ENCODE measurements at places on chromosomes 1 and 21.

DNA sequence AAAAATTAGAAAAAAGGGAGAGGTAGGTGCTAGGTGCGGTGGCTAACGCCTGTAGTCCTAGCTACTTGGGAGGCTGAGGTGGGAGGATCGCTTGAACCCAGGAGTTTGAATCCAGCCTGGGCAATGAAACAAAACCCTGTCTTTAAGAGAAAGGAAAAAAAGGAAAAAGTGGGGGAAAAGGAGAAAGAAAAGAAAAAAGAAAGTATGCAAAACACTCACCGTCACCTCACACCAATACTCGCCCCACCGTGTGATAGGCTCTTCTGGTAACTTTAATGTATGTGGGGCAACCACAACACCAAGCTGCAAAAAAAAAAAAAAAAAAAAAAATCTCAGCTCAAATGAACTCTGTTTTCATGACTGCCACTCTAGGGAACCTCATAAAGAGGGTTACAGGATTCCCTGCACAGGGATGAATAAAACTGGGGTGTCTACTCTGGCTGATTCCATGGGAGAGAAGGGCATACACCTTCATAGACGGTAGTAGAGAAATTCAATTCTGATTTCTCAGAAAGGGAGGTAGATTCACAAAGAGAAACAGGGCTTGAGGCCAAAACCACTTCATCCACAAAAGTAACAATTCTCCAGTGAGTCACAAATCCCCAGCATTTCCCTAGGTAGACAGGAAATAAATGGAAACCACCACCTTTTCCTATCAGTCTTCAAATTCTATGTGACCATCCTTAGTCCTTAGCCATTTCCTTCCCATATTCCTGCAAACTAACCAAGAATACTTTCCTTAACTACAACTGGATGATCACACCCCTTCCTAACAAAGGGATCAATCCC, 2.5 kb downstream of the MRPL9 start:
- DNase-seq: no peak

- DNase-seq: no peak
Observed at GRCh38 chr21:36223451-36223850, 66.8 kb downstream of the DOP1B start.

GRCh38 chr1:112563341-112563740, 54.6 kb downstream of the WNT2B start:
- no peak for DNase-seq

GRCh38 chr1:243354511-243355153, 98.8 kb downstream of the SDCCAG8 start:
- DNase-seq: no peak

GRCh38 chr1:6545276-6546112, 8.8 kb downstream of the NOL9 start:
- DNase-seq: no peak

- peak; percentile 19 for DNase-seq
Observed at GRCh38 chr1:158121604-158122254, 59.0 kb upstream of the CD1D start.

DNA sequence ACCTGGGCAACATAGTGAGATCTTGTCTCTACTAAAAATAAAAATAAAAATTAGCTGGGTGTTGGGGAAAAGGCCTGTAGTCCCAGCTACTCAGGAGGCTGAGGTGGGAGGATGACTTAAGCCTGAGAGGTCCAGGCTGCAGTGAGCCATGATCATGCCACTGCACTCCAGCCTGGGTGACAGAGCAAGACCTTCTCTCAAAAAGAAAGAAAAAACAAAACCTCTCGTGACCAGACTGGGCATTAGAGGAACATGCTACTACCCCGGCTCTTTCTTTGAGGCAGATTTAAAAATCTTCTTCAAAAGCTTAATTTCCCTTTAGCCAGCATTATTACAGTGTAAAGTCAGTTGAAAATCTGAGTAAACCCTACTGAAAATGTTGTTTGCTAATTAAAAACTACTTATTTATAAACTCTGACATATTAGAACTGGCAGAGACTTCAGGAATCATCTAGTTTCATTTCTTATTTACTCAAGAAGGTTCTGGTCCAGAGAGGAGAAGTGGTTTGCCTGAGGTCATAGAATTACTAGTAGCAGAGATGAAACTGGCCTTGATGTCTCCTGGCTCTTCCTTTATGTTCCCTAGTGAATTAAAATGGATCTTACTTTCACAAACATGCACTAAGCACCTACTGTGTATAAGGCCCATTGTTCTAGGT, 11.6 kb upstream of the ELAVL4 start:
- DNase-seq: no peak

DNA sequence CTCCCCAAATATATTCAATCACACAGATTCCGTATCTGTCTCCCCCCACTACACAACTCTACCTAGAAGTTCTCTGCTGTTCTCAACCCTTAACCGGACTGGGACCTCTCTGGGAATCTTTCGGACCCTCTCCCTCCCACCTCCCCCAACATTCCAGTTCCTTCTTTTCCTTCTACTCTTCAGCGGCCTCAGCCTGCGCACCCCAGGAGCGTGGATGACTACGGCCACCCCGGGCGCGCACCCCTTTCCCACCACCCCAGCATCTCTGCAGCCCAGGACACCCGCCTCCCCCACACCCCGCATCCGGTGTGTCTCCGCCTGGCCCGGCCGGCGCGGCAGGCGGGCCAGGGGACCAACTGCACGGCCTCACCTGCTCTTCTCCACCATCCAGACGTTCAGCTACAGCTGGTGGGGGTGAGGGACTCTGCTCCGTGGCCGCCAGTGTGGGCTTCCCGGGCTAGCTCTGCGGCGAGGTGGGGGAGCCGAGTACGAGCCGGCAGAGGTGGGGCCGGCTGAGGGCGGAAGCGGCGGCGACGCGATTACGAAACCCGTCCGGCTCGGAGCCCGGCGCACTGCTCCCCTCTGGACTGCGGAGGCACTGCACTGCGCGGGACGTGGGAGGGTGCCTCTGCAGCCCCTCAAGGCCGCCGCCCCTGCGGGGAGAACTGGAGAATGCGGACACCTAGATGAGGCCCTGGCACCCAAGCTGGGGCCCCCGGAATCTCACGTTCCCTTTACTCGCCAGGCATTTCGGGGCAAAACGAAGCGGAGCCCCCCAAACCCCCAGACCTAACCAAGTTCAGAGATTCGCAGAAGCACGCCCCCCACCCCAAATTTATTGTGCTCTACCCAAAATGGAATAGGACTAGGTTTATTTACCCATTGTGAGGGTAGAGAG, at the start of gene CDC42SE1:
Gene CDC42SE1, minus strand, starts transcription at position 514 of the 898 bp plus-strand sequence. CDS start 3,892 bp downstream, outside the sequence.
- DNase-seq: peak; percentile 91

- no peak for DNase-seq
Observed at GRCh38 chr1:227854189-227854588, 38.7 kb downstream of the PRSS38 start.

DNA sequence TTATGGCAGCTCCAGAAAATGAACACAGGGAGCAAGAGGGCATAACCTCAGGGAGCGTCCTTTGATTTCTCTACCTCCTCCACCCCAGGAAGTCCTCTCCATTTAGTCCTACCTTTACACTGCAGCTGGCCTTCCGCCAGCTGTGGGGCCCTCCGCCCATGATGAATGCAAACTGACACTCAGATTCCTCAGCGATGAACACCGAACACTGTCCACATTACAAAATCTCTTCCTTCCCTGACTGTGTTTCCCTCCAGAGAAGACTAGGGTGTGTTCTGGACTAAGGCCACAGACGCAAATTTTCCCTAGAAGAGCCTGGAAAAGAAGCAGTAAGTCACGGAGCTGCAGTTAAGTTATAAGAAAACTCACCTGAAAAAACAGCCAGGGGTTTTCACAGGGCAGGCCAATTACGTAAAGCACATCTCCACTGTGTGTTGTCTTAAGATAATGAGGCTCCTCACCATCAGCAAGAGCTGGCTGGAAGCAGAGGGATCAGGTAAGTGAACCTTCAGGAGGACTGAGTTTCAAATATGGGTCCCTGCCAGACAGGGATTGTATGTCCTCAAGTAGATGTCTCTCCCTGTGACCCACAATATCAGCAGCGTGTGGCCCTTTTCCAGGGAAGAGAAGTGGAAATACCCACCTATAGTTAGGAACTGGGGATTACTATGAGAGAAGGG, 46.3 kb upstream of the ATP1B1 start:
- no peak for DNase-seq

- no peak for DNase-seq
Observed at GRCh38 chr1:220347654-220348175, 75.5 kb upstream of the RAB3GAP2 start.

DNA sequence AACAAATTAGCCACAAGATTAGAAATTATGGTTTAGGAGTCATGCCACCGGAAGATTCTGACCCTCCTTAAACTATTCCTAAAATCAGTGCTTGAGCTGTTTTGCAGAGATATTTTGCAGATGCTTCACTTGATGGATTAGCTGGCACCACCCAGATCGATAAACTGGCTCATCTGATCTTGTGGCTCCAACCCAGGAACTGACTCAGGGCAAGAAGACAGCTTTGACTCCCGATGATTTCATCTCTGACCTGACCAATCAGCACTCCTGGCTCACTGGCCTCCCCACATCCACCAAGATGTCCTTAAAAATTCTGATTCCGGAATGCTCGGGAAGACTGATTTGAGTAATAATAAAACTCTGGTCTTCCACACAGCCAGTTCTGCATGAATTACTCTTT, 221.6 kb downstream of the RHOU start:
- no peak for DNase-seq

DNA sequence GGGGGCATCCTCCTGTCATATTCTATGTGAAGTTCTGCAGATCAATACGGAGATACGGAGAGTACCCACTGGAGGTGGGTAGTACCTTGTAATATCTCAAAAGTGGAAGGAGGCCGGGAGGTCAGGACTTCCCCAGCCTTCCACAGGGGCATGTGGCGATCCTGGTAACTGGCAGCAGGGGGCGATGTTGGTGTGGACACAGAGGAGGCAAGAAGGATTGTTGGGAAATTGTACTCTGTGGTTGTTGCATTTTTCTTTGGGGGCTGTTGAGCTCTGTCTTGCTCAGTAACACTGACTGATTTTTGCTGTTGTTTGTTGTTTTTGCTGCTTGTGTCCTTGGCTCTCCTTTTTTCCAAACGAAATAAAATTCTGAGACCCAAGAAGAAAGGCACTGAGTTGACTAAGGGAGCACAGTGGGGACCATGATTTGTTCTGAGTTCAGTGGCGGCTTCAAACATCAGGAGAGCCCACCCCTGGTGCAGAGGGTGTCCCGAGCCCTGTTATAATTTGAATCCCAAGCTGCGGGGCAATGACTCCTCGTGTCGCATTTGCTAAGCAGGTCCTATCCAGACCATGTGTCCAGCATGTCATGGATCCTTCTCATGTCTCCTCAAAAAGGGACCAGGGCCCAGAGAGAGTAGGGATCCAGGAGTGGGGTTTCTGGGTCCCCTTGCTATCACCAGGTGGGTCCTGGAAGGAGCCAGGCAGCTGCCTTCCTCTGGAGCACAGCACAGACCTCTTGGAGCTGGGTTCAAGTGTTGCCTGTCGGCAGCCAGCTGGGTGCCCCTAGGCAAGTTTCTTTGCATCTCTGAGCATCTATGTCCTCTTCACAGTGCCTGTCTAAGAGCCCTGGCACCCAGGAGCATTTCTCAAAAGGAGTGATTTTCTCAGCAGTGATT, 22.8 kb downstream of the LHX4 start:
- peak; percentile 78 for DNase-seq

DNA sequence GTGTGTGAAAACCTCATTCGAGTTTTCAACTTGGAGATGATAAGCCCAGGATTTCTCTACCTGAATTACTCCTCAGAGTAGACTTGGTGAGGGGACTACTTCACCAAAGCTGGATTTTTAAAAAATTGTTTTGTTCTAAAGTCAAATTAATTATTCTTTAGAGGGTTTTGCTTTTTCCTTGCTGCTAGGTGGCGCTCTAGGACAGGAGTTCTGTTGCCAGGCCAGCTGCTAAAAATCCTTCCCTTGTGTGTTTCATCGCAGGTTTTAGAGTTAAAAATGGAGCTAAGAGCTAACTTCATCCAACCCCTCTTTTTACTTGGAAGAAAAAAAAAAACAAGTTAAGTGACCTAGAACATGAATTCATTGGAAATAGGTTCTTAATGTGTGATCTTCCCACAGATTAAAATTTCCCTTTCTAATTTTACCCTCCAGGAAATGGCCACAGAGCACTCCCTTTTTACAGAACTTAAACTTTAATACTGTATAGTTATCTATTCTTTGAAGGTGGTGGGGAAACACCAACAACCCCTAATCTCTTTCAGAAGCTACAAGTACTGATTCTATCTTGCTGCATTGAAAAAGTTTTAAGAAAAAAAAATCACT, 36.7 kb upstream of the FAM163A start:
- peak; percentile 56 for DNase-seq

DNA sequence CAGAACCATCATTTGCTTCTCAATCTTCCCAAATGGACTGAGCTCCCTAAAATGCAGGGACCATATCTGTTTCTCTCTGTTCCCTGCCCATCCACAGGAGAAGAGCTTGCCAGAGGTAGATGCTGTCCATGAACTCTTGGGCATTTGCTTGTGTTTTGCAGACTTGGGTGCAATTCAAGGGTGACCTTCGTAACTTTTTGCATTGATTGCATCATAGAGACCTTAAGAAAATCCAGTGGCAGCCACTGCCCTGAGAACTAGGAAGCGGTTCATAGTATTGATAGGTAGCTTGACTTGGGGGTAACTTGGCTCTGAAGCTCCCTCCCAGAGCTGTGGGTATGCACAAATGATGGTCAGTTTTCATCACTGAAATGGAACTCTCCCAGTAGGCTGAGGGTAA, 34.3 kb upstream of the EDEM3 start:
- no peak for DNase-seq

DNA sequence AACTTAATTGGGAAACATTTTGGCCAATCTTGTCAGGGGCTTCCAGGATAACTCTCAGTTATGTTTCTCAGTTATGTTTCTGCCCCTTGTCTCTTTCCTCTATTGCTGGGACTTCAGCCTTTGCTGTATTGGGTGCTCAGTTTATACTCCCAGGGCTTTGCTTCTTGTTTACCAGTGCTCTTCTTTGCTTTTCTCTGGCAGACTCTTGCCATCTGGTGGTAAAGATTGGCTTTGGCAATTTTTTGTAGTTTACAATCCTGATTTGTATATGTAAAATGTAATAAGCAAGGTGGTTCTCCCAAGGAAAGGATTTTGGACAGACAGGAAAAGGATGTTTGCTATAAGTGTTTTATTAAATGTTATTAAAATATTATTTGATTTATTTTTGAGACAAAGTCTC, 37.9 kb downstream of the FABP3 start:
- DNase-seq: peak; percentile 8
